Activated T-helper 1 cell treated with anti-CD3 and anti-CD28 coated beads, Interleukin-2, amount 50 U/mL, for 16 hours (primary cell): ENCODE measurements at places on chromosomes 2 and 18.

GRCh38 chr2:20115902-20116301 is 64.5 kb upstream of the LAPTM4A start:
- no peak for DNase-seq

- DNase-seq, result no peak
These were observed 82.1 kb downstream of the OLA1 start for GRCh38 chr2:174166261-174166660.

GRCh38 chr18:64099244-64099643 is 49.6 kb downstream of the LINC00305 start:
- DNase-seq, result no peak

DNA sequence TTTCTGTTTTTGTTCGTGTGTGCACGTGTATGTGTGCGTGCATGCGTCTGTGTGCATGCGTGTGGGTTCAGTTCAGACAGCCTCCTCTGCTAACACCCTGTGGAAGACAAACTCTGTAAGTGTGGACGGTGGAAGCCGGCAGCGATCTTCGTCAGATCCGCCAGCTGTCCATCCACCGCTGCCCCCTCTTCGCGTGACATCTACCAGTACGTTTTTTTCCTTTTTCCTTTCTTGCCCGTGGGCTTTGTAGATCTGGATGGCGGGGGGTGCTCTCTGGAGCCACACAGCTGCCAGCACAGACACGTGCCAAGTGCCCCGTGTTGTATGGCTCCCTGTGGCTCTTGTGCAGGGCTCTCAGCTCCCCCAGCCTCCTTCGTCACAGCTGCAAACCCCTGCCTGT is 32.3 kb downstream of the ITGB1BP1 start:
- DNase-seq, result no peak

GRCh38 chr18:38887671-38888020 is 1322.0 kb upstream of the CELF4 start:
- DNase-seq, result no peak

- no peak for DNase-seq
These were observed 13.2 kb downstream of the RALBP1 start for GRCh38 chr18:9488538-9488937.

GRCh38 chr2:240795454-240795853 is 24.6 kb downstream of the KIF1A start:
- DNase-seq, result no peak

DNA sequence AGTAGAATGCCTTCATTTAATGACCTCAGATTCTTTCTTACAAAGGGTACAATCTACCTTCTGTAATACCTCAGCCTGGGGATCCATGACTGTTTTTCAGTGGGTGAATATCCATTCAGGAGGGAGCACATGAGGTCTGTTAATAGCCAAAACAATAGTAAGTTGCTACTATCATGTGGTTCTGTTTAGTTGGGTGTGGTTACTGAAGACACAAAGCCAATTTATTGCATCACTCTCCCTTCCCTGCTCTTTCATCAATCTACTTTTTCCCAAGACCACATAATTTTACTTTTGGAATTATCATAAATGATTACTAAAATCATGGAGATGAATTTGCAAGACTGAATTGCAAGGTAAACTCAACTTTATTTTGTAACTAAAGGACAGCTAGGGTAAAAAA is 254.2 kb downstream of the GALNT13 start:
- no peak for DNase-seq

DNA sequence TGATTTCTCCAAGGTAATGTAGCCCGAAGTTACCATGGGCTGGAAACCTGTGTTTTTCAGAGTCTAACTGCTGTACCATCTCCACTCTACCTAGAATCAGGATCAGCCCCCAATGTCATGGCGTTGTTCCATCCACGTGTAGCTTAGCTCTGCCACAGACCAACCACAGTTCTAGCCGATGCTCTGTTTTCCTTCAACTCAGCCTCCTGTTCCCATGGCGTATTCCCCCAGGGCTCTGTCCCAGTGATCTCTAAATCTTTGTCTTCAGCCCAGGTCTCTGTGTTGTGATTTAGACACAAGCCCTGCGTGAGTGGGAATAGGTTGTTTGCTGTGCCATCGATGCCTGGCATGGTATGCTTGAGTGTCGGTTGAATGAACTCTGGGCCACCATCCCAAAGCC is 53.4 kb downstream of the LPIN1 start:
- no peak for DNase-seq

- no peak for DNase-seq
These were observed 348.0 kb downstream of the GPD2 start for GRCh38 chr2:156784020-156784701.

DNA sequence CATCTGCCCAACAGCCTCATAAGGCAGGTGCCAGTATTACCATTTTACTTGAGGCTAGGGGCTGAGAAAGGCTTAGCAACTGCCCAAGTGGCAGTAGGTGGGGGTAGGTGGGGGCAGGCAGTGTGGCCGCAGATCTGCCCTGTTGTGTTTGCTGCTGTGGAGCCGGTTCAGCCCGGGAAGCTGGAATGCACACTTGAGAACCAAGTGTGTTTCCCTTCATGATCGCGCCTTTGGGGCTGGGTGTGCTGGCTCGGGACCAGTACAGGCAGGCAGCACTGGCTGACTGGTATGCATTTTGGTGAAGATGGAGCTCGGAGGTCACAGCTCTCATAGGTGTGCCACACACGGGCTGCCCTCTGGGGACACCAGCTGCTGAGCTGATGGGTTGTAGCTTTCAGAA is 85.1 kb downstream of the CABLES1 start:
- DNase-seq, result no peak

GRCh38 chr18:62982600-62983251 is 267.4 kb downstream of the PHLPP1 start:
- peak; percentile 20 for DNase-seq

DNA sequence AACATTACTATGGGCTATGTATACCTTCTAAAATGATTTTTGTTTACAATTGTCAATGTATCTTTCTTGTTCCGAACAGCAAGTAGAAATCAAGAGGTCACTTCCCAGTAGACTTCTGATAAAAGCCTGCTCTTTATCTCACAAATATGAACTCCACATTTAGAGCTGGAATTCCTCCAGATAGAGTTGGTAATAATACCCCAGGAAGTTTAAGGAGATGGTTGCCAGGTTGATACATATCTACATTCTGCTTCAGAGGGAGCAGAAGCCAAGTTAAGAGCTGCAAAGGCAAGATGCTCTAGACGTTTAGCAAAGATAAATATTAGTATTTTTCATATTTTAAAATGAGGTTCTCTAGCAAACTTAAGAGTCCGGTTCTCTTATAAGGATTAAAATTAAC is 267.0 kb downstream of the ERBB4 start:
- DNase-seq, result no peak

DNA sequence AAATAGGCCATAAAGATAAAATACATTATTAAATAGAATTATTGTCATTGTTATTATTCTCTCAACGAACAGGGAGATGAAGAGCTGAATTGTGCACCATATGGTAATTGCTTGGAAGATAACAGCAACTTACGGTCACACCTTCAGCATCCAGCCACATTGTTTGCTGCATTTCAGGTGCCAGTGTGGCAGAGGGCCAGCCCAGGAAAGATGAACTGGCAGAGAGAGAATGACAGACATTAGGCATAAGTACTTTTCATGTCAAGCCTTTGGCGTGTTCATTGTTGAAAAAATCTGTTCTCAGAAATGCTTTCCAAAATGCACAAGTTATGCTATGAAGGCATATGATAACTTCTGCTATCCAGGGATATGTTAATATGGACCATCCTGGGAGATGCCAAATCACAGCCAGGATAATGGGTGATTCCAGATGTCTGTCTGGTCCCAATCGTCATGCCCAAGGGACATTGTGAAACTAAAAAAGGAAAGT is 748.6 kb upstream of the PIK3C3 start:
- no peak for DNase-seq

DNA sequence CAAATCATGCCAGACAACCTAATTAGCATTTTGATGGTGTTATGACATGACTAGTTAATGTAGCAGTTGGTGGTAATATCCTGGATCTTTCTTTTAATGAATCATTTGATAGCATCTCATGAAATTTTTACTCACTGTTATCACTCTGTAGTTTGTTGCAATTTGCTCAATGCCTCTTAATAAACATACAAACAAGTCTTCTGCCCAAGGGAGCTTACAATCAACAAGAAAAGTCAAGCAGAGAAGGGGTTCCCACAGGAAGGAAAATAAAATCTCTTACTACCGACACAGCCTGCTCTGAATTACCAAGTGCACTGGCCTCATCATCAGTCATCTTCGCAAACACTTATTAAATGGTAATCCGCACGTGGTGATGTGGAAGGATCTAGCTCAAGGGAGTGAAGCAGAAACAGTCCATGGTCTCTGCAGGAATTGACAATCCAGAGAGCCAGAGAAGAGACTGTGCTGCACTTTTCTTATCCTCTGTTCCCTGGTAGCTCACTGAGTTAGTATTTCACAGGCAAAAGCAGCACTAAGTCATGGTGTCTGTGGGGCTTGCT is 263.5 kb downstream of the EPHA4 start:
- no peak for DNase-seq

DNA sequence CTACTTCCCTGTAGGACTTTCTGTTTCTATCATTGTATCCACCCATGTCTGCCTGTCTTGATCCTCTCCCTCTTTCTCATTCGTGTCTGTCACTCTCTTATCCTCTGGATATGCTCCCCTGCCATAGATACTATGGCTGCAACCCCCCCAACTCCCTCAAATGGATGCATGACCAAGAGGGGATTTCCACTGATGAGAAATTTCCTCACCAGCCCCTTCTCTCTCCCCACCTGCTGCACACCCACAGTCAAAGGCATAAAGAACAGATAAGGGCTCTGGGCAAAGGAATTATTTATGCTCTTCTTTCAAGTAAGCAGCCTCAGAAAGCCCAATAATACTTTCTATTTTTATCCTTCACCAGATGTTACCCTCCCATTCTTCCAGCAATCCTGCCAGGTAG is 121.3 kb downstream of the FOXI3 start:
- DNase-seq, result no peak

DNA sequence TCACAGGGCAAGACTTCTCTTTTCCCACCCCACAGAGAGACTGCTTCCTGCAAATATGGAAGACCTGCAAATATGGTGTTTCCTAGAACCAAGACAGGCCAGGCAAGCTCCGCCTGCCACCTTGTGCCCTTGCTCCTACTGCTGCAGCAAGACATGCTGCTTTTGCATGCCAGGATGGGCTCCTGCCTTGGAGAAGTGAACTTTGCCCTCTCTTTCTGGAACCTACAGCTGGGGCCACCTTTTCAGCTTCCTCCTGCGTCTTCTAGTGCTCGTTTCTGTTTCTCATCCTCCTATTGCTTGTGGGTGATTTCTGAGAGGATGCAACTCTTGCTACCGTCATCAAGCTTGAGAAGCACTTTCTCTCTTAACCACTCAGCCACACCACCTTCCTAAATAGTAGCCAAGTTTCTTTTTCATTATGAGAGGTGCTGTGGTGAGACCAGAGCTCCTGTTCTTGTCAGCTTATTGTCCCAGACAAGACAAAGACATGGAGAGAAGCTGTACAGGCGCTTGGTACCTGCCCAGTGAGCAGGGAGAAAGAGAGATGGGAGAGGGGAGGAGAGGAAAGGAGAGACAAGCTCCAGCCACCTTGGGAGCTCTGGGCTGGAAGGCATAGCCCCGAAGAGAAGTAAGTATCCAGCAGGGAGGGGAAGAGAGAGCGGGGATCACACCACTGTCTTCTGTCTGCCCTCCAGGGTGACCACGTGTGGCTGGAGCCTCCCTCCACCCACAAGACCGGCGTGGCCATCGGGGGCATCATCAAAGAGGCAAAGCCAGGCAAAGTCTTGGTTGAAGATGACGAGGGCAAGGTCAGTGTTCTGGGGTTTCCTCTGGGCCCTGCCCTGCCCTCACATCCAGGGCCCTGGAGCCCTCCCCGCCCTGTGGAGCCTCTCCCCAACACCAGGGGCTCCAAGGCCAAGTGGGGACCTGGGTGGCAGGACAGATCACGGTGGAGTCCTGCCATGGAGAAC is 28.3 kb downstream of the MYO7B start:
- no peak for DNase-seq

GRCh38 chr2:85846411-85846810 is 42.4 kb downstream of the ST3GAL5 start:
- no peak for DNase-seq

GRCh38 chr2:198441246-198441645 is 636.9 kb downstream of the PLCL1 start:
- DNase-seq, result no peak

GRCh38 chr2:156909983-156910382 is 347.5 kb upstream of the GALNT5 start:
- no peak for DNase-seq

GRCh38 chr18:79573921-79574491 is 105.6 kb upstream of the CTDP1 start:
- no peak for DNase-seq

- DNase-seq, result no peak
These were observed 108.0 kb upstream of the SP5 start for GRCh38 chr2:170607171-170607570.

GRCh38 chr18:21265971-21266673 is 24.1 kb downstream of the GREB1L start:
- no peak for DNase-seq

DNA sequence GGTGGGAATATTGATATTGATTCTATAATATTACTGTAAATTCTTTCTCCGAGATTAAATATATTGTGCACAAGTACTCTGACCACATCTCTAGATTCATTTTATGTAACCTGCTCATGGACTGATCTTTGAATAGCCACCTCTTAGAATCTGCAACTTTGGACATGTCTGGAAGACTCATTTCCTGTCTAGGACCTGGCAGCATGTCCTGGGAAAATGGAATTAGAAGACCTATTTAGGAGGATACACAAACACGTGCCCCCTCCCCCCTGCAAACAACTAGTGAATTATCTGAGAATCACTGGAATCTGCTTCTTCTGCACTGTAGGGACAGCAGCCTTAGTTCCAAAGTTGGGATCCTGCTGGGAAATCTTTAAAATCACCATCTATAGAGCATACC is 94.1 kb downstream of the UBE2E3 start:
- DNase-seq, result no peak

GRCh38 chr18:37845498-37845897 is 279.9 kb upstream of the CELF4 start:
- DNase-seq, result no peak

- DNase-seq, result no peak
These were observed 139.0 kb downstream of the ANTXR1 start for GRCh38 chr2:69151931-69152330.

- DNase-seq, result no peak
These were observed 365.2 kb downstream of the CLIP4 start for GRCh38 chr2:29480426-29480825.

- DNase-seq, result peak; percentile 37
These were observed 1.4 kb downstream of the PSD4 start for GRCh38 chr2:113175042-113175628.

DNA sequence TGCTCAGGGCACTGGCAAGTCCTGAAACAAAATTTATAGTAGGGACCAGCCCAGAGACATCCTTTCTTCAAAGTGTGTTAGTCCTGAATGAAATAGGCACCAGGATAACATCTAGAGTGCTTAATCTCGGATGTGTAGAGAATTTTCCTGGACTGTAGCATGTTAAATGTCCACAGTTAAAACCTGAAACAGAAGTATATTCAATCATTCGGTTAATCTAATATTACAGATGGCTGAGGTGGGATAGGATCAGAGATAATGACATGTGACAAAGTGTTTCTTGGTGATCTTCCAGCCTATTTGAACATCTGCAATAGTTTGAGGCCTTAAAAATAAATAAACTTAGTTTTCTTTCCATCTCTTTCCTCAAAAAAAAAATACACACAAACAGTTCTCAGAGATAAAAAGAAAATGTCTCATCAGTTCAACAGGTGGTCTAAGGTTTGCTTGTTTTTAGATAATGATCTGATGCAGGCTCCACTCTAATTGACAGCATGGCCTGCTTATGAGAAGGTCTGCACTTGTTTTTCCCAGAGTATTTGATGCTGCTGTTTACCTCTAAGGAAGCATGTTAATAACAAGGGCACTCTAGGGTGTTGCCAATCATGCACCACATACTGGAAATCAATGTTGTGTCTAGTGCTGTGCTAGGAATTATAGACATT is 25.9 kb downstream of the CNTNAP5 start:
- no peak for DNase-seq
